ENCODE measurements at places on chromosomes 5 and 9.

DNA sequence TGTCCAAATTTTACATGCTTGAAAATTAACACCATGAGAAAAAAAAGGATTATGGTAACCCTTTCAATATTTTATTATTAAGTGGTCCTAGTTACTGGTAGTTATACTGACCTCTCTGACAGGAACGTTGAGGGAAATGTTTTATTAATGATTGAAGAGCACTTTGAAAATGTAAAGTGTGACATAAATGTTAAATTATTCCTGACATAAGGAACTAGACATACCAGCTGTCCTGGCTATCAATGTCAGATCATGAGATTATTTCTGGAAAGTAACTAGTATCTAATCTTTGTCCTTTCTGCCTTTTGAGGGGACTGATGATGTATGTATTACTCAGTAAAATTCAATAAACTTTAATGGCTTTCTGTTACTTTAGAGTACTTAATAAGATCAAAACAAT lies 1538.5 kb upstream of the CDH6 start:
- DNase-seq = no peak

- DNase-seq = no peak
Observed at GRCh38 chr5:35819668-35820067, 37.0 kb upstream of the IL7R start.

DNA sequence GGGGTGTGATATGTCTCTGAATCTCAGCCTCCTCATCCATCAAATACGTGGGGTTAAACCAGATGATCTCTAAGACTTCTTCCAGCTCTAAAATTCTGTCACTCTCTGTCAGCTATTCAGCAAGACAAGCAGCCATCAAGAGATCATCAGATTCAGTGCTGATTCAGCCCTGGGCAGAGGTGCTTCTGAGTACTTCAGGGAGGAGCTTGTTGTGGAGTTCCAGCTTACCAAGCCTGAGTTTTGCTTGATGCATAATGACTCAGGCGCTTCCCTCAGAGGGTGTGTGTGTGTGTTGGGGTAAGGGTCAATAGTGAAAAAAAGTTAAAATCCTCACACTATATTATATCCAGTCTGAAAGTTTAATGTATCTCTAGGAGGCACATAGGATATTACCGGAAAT lies 29.6 kb upstream of the TAF1L start:
- DNase-seq = no peak

DNA sequence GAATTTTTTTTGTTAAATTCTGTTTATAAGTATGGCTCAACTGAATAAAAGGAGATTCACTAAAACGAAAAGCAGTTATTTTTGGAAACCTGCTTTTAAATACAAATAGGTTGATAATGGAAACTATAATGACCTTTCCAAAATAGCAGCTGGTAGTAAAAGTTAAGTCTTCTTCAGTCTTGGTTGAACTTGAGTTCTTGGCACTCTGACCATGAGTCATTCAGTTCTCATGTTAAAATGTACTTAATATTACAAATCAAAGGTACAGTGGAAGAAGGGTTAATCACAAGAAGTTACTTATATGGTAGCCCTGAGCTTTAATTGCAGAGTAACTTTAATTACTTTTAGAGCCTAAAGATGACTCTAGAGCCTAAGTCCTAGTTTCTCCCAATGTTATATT lies 62.1 kb downstream of the KLF9 start:
- no peak for DNase-seq

- no peak for DNase-seq
Observed at GRCh38 chr9:65400886-65401285, 115.9 kb upstream of the FOXD4L5 start.

DNA sequence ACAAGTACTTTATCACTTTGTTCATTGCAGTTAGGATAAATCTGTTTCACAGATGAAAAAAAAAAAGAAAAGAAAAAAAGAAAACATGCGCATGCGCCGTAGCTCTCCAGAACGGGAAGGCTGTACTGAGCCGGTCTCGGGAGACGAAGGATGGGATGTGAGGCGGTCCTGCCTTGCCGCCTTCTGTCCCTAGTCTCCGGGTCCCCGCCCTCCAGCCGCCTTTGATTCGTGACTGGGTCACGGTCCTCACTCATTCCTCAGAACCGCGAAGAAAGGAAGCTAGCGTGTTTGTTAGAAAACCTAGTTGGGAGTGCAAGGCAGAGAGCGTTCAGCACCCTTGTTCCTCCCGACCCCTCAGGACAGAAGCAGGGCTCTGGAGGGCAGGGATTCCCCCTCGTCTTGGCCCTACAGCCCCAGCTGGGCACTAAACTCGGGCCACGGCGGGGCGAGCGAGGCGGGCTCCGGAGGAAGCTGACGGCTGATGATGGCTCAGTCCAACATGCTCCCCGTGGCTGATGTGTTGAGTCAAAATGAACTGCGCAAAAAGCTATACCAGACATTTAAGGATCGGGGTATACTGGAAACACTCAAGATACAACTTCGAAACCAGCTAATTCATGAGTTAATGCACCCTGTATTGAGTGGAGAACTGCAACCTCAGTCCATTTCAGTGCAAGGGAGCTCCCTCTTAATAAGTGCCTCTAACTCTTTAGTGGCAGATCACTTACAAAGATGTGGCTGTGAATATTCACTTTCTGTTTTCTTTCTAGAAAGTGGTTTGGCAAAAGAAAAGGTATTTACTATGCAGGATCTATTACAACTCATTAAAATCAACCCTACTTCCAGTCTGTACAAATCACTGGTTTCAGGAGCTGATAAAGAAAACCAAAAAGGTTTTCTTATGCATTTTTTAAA lies 40.0 kb downstream of the CPLANE1 start:
- DNase-seq = peak; percentile 18

- DNase-seq = no peak
Observed at GRCh38 chr5:11037080-11037479, 276.0 kb upstream of the DAP start.

- no peak for DNase-seq
Observed at GRCh38 chr5:174751154-174752000, 27.0 kb downstream of the MSX2 start.

GRCh38 chr5:68499987-68500386 lies 284.4 kb downstream of the PIK3R1 start:
- DNase-seq = no peak
